Stimulated activated CD4-positive, alpha-beta T cell treated with anti-CD3 and anti-CD28 coated beads, Interleukin-12 subunit alpha, Interleukin-12 subunit beta, amount 100 ng/mL, for 4 hours (primary cell): ENCODE measurements at places on chromosomes 7 and 10.
A peak's percentile ranks its signal among the peaks of the same experiment; 100 is the strongest.

- no peak for DNase-seq
These were observed 260.1 kb upstream of the AUTS2 start for GRCh38 chr7:69338144-69338543.

GRCh38 chr7:156111-157007 is 36.0 kb upstream of the FAM20C start:
- no peak for DNase-seq

DNA sequence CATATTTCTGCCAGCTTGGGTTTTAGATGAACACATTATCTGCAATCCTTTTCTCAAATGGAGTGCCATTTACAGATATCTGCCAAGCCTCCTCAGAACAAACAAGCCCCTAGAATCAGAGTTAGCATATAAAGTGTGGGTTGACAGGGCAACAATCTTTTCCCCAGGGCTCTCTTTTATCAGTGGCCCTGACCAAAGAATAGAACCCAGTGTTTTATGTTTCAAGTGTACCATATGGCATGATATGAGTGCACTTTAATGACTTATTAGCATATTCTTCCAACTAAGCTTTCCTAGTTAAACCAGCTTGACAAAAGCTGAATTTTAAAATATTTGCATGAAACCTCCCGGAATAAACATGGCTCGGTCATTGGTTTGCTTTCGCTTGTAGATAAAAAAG is 57.3 kb downstream of the EVX1 start:
- no peak for DNase-seq

DNA sequence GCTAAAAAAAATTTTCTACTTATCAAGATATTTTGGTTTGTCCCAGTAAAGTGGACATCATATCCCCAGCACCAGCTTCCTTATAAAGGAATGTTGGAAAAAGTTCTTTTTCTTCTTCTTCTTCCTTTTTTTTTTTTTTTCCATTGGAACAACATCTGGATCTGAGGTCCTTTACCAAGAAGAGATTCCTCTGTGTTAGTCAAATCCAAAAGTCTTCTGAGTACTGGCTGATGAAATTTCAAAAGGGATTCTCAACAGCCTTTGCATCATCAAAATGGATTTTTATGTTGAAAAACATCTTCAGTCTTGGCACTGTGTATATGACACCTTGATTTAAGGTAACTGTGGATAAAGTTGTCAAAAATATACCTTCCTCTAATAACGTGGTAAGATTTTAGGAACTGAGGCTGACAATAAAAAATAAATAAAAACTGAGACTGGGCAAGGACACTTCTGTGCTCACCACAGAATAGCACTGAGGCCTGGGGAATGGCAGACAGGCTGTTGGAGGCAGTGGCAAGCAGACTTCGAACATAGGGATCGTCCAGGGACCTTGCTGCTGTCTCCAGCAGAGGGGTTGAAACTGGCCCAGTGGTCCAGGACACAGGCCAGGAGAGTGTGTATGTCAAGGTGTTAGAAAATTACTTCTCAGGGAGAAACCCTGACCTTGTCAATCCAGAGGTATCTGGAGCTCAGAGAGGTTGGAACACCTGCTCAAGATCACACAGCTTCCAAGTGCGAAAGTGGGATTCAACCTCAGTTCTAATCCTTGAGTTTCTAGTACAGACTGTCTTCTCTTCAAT is 130.4 kb downstream of the PTPN20 start:
- no peak for DNase-seq

GRCh38 chr10:34732926-34733325 is 82.2 kb downstream of the PARD3 start:
- DNase-seq, result no peak

DNA sequence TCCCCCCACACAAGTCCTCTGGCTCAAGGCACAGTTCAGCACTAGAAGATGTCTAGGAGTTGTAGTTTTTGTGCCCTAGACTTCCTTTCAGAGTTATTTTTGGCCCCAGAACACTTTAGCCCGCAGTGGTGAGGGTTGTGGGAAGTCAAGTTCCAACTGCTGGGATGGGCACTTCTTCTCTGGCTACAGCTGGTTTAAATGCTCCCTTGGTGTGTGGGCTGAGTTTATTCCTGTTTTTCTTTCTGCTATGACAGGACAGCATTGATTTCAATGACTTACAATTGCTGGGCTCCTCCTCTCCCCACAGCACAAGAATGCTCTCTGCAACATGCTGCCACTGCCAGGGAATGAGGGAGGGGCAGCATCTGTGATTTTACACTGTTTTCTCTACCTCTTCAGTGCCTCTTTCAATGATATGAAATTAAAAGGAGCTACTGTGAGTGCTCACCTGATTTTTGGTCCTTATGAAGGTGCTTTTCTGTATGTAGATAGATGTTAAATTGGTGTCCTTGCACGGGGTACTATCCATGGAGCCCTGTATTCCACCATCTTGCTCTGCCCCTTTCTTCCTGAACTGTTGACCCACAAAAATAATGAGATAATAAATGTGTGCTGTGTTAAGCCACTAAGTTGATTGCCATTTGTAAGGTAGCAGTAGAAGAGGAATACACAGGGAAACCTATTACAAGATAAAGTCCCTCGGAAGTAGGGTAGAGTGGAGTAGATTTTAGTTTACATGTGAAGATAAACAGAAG is 56.3 kb downstream of the SLC13A1 start:
- no peak for DNase-seq

DNA sequence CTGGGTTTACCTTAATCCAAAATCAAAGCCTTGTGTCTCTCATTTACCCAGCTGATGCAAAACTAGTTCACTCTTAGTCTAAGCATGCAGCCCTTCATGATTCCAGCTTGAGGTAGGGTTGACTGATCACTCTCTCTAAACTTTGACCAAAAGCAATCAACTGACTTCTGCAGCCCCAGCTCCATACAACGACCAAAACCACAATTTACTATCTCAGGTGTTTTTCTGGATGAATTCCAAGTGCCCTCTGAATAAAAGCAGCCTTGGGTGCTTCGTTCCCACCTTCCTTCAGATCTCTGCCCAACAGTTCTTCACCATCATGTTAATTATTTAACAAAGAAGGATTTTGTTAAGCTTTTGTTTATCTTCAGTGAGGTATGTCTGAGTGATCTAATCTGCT is 62.6 kb downstream of the CCDC6 start:
- no peak for DNase-seq

- DNase-seq, result no peak
These were observed 54.5 kb downstream of the COA1 start for GRCh38 chr7:43674559-43675436.

- DNase-seq, result no peak
These were observed 37.5 kb downstream of the BTBD16 start for GRCh38 chr10:122308417-122309141.

DNA sequence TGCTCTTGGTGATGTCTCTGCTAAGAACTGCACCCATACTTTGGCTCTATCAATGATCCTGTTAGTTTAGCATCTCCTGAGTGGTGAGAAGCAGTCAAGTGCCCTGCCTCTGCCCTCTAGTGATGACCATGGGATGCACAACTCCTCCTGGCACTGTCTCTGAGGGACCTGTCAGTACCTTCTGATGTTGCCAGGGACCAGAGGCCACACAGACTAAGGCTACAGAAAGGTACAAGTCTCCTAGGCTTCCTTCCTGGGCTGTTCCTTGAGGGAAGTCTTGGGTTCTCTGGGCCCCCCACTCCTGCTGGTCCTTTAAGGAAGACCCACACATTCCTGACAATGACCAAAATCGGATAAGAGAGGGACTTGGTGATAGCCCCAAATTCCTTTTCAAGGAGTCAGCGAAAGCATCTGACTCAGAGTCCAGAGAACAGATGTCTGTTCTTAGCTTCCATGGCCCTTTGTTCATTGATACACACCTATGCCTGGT is 15.3 kb downstream of the NKX2-3 start:
- no peak for DNase-seq

DNA sequence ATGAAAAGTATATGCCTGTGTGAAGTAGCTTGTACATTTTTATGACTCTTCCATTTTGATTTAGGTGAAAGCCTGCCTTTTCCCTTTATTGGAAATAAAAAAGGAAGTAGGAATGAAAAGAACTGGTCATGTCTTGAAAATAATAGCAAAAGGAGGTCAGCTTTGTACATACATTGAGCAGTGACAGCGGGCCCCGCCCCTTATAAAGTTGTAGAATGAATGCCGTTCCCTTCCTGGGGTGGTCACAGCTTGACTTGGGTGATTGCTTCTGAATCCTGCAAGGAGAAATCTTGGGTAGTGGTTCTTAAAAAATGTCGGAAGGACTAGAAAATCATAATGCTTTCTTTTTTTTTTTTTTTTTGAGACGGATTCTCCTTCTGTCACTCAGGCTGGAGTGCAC is 31.7 kb downstream of the CAMK1D start:
- no peak for DNase-seq

DNA sequence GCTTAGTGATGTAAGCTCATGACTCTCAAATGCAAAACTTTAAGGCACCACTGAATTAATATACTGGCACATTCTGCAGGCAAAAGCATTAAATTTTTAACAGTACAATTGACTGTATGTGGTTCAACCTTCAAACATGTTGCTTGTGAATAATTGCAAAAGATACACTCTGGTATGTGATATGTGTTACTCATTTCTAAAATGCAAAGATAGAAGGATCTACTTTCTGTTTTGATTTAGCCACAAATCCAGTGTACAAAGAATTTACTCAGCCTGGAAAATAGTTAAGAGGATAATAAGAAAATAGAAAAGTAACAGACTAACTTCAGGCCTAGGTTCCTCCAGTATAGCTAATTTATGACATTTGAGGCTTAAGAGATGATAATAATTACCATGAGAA is 66.6 kb upstream of the NOBOX start:
- DNase-seq, result no peak

DNA sequence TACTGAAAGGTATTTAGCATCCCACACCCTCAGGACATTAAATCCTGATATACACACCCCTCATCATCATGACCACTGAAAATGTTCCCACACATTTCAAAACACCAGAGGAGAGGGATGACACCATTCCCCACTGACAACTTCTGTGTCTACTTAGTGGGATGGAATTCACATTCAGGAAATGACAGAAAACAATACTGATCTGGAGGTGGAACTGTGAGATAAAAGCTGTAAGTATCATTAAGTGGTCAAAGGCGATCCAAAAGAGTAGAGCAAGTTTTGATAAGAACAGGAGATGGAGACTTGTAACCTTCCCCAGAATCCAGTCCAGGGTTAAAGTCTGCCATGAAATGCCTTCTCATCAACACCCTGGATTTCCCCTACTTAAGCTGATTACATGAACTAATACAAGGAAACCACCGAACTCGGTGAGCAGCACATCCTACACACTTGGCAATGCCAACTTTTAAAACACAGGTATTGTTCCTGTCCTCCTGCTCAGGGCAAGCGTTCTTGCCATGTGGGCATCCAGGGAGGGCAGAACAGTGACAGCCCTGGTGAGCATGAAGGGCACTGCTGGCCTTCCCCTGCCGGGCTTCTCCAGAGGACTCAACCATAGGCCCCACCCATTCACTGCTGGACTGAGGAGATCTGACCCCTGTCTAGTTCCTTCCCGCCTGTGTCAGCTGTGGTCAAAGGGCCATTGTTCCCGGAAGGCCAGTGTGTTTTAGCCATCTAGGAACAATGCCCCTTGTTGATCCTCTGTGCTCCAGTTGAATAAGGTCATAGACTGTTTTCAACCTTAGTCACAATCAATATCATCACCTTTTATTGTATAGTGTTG is 85.0 kb downstream of the SGMS1 start:
- no peak for DNase-seq

DNA sequence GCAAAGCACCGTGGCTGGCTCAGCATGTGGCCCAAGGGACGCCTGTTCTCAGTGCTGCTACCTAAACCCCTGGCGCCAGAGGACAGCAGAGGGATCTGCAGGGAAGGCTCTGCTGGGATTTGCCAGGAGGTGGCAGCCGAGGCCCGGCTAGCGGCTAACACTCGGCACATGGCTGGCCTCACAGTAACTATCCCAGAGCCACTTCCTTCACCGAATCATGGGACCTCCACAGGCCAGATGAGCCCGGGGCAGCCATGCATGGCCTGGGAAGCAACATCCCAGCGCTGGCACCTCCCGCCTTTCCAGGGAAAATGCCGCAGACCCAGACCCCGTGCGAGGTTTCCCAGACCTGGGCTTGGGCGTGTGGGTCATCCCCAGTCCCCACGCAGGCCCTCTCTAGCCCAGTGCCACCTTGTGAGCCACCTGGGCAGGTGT is 36.4 kb downstream of the DPYSL4 start:
- peak; percentile 60 for DNase-seq

DNA sequence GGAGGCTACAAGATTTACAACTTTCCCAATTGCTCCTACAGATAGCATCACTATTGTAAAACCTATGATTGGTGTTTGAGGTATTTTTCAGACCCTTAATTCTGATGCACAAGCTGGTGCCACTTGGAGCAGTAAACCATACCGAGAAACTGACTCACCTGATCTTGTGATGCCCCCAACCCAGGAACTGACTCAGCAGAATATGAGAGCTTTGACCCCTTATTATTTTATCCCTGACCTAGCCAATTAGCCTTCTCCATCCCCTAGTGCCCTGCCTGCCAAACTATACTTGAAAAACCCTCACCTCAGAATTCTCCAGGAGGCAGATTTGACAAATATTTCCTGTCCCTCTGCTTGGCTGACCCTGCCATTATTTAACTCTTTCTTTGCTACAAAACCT is 585.9 kb upstream of the GHITM start:
- no peak for DNase-seq

- no peak for DNase-seq
These were observed 16.9 kb downstream of the SLC13A4 start for GRCh38 chr7:135711139-135711469.

GRCh38 chr7:112580717-112581435 is 100.1 kb downstream of the LSMEM1 start:
- no peak for DNase-seq

DNA sequence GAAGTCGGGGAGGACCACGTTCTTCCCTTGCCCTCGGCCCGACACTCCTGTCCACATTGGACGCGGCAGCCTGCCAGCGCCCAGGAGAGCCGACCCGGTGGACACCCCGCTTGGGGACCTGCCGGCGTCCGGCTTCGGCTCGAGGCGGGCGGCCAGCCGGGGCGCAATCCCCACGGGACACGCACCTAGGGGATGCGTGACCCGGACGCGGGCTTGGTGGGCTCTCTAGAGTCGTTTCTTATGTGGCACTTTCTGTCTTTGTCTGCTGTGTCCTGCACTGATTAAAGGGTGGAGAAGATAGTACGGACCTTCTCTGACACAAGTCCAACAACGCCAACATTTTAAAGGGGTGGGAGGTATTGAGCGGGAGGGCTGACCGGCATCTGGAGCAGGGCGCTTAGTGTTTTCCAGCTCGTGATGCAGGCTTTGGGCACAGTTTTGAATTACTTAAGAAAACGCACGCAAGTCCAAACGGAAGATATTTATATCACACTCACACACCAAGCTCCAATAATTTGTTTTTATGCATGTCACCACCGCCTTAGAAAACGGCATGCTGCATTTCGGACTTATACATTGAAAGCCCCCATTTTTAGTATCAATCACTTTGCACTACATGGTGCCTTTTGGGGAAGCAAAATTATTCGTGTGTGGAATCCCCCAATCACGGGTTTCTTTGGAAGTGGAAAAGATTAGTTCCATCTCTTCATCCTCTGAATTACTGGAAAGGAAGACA is 3.9 kb upstream of the SPAG6 start:
- DNase-seq, result no peak

DNA sequence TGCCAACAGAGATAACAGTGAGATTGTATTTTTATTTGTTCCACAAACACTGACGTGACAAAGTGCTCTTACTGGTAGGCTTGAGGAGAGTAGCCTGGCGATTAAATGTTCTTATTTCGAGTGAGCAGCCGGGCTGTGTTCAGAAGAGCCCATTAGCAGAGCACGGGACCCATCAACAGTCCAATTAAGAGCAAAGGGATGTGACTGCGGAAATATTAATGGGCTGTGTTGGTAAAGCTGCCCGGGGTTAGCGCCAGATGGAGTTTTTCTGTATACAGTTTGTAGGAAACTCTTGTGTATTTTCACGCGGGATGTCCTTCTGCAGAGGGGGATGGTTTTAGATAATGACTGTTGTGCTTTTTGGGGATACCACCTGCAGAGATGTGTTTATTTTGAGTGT is 104.3 kb downstream of the KIAA1217 start:
- no peak for DNase-seq
